AG09309 (cell line): ENCODE measurements at places on chromosomes 7 and 10.
A peak's percentile ranks its signal among the peaks of the same experiment; 100 is the strongest.

- no peak for DNase-seq
Observed at GRCh38 chr10:19290770-19291169, 242.2 kb downstream of the MALRD1 start.

GRCh38 chr7:44284216-44284615, 41.2 kb downstream of the CAMK2B start:
- no peak for DNase-seq

- DNase-seq = no peak
Observed at GRCh38 chr10:13728898-13729535, 142.3 kb downstream of the PRPF18 start.

DNA sequence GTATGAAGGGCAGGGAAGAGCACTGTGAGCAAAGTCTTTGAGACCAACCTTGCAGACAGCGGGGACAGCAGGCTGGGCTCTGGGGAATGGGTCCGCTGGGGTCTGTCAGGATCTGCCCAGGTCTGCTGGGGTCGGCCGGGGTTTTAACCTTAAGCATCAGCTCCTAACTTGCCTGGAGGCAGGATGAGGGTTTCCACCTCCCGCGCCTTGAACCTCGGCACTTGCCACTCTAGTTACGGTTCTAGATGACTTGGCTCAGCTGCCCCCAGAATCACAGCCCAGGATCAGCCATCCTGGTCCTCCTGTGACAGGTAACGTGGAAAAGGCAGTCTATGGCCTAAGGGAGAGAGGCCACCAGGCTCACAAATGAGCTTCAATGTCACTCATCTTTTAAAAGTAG, 50.4 kb upstream of the CACUL1 start:
- no peak for DNase-seq

DNA sequence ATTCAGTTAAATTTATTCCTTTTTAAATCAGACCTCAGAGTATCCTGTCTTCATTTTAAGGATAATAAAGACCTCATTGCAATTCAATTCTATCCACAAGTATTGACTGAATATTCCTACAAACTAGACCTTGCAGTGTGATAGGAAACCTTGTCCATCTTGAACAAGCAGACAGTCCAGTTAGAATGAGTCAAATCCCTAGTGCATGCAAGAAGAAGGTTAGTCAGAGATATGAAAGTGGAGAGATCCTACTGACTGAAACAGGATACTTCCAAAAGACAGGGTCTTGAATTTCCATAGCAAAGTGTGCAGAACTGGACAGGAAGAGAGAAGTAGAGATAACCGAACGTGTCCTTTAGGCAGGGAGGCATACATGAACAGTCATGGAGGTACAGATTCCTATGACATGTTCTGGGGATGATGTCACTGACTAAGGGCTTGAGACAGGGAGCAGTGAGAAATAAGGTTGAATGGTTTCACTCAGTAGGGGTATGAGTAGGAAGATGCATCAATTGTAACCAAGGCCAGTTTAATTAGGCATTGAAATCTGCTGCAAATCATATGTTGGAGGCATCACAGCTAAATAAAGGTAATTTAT, 45.2 kb downstream of the PPP1R3A start:
- DNase-seq = no peak

- DNase-seq = no peak
Observed at GRCh38 chr7:48734695-48735406, 189.5 kb upstream of the CDC14C start.

- no peak for DNase-seq
Observed at GRCh38 chr10:11089272-11089671, 71.6 kb downstream of the CELF2 start.

DNA sequence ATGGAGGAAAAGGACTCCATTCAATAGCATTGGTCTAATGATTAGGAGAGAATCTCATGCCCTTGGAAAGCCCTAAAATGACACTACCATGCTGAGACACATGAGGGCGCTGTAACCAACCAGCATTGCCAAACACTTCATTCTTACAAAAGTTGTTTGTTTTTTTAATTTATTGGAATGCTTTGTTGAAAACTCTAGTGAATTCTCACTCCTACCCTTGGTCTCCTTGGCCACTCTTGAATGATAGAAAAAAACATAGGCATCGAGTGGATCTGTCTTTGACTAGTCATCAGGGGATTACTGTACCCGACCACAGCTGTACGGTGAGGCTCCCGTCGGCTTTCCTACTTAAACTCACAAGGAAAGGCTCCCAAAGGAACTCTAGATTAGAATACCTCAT, 29.3 kb upstream of the ADD3 start:
- no peak for DNase-seq

DNA sequence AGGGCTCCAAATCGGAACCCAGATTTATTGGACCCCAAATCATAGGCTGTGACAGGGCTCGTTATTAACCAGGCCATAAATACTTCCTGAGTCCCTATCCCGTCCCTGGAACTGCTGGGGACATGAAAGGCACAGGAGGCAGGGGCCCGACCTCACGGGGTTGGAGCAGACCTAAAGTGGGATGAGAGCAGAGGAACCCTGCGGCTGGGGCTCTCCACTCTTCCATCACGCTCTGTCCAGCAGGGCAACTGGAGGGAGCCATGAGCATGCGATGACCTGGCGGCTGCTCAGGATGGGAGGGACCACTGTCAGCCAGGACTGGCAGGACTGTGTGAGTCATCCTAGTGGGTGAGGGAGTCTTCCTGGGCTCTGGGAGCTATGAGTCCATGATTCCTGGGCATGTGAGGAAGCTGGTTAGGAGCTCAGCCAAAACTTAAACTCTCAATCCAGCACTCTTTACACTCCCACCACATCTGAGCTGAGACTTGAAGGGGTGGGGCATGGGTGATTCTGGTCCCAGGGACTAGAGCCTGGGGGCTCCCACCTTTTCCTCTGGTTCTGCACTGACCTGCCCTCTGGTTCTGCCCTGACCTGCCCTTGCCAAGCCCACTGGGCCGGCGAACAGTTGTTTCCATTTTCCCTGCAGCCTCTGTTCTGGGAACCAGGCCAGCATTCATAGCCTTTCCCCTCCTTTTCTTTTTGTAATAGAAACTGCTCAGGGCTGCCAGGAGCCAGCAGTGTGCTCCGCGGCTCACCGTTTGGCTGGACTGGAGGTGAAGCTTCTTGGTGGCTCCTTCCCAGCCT, 47.1 kb downstream of the SYPL1 start:
- peak; percentile 90 for DNase-seq
